Activated B cell treated with CpG ODN at 0.5 μM for 24 hours (primary cell): ENCODE measurements at places on chromosomes 1 and 21. TPM values are rescaled to one million over a fixed set of nuclear protein-coding genes. Genes with fewer than 3 reads are reported as not detected.

GRCh38 chr1:85479491-85479890 is 14.5 kb upstream of the DDAH1 start:
- DNase-seq, result no peak

DNA sequence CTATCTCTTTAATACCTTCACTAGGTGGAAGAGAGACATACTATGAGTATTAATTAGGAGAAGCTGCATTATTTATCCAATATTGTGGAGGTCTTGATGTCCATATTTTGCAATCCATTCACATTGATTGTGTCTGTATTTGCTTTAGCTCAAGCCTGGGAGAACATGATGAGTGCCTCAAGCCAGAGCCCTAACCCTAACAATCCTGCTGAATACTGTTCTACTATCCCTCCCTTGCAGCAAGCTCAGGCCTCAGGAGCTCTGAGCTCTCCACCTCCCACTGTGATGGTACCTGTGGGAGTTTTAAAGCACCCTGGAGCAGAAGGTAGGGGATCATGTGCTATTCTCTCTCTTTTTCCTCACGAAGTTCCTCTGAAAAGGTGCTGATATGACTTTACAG is 99.5 kb downstream of the CC2D1B start:
- DNase-seq, result no peak

GRCh38 chr1:10967090-10967489 is 45.4 kb upstream of the TARDBP start:
- DNase-seq, result no peak

DNA sequence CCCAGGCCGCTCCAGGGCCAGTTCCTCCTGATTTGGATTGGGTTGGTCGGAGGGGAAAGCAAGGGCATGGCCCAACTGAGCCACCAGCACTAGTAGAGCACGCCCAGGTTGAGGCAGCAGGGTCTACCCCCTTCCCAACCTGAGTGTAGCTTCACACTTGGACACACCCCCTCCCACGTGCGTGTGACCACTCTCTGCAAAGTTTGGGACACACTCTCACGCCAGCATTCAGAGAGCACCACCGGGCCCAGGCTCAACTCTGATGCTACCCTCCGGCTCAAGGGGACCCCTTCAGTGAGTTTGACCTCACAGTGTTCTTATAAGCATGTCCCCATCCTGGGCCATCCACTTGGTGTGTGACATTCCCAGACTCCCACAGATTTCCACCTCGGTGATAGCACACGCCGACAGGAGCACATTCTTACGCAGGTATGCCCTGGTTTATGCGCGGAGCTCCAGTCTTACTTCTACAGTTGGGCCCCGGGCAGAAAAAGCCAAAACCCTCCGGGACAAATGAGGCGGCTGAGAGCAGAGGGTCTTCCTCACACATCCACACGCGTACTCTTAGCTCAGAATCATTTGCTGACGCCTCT is 3.0 kb upstream of the DMRTA2 start:
- no peak for DNase-seq

DNA sequence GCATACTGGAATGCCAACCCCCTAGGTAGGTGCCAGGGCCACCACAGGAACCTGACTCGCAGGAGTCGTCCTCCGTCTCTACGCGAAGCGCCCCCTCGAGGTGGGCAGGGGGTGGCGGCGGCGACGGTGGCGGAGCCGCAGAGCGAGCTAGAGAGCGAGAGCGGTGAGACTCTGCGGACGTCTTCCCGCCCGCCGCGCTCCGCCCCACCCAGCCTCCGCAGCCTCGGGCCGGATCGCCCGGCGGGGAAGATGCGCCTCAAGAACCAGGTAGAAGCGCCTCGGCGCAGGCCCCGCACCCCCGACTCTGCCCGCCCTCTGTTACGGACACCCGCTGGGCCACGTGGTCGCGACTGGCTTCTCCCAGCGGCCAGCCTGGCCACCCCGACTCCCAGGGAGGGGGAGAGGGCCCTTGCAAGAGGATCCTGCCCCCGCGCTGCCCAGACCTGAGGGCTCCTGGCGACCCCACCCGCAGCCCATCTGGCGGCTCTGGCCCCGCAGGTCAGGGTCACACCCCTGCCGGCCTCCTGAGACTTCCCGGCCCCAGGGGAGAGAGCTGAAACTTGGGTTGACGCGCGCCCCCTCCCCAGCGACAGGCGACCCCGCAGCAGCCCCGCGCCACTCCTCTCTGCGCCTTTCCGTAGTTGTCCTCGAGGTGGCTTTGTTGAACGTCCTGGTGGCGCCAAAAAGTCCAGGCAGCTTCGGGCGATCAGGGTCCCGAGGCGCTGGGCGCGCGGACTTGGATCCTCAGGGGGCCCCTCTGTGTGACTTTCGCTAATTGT is 24.4 kb upstream of the AGBL4 start:
- no peak for DNase-seq

DNA sequence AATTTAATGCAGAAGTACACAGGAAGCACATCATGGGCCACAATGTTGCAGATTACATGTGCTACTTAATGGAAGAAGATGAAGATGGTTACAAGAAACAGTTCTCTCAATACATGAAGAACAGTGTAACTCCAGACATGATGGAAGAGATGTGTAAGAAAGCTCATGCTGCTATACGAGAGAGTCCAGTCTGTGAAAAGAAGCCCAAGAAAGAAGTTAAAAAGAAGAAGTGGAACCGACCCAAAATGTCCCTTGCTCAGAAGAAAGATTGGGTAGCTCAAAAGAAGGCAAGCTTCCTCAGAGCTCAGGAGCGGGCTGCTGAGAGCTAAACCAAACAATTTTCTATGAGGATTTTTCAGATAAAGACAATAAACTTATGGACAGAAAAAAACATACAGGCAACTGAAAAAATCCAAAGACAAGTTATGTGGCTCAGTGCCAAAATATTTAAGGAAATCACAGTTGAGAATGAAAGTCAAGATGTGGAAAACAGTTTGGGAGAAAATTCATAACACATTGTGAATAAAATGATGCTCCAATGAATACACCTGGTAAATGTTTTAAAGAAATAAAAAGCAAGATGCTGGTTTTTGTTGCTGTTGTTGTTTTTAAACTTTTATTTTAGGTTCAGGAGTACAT is 2.8 kb upstream of the ZNF644 start:
- no peak for DNase-seq

- no peak for DNase-seq
These were observed 98.5 kb downstream of the DISC1 start for GRCh38 chr1:231724876-231725647.

DNA sequence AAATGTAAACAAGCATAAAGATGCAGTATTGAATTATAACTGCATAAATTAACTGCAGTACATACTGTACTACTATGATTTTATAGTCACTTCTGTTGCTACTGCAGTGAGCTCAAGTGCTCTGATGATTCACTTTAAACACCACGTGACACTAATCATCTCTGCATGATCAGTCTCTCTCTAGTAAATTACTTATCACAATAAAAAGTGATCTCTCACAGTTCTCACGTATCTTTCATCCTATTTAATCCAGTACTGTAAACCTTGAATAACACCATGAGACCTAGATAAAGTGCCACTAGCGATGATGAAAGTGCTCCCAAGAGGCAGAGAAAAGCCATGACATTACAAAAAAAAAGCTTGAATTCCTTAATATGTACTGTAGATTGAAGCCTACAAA is 1242.0 kb downstream of the AMY1C start:
- DNase-seq, result no peak

GRCh38 chr21:15560383-15561056 is 169.3 kb upstream of the USP25 start:
- no peak for DNase-seq

DNA sequence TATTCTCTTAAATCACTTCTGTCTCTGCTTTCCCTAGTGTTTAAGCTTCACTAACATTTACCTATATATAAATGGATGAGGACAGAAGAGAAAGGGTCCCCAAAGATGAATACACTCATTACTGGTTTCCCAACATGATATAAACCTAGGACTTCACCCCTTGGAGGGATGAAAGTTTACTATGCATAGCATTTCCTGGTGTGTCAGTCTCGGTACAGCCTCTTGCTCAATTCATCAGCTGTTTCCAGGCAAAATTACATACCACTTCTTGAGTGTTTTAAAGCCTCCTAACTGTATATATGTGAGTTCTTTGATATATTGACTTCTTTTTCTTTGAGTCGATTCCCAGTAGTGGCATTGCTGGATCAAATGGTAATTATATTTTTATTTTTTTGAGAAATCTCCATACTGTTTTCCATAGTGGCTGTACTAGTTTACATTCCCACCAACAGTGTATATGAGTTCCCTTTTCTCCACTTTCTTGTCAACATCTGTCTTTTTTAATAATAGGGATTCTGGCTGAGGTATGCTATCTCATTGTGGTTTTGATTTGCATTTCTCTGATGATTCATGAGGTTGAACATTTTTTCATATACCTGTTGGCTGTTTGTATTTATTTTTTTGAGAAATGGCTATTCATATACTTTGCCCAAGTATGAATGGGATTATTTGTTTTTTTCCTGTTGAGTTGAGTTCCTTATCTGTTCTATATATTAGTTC is 259.3 kb upstream of the CACYBP start:
- DNase-seq, result no peak

GRCh38 chr1:224116131-224116530 is 2.2 kb downstream of the FBXO28 start:
- DNase-seq, result no peak

- no peak for DNase-seq
These were observed 39.7 kb downstream of the LACTBL1 start for GRCh38 chr1:22932803-22933470.

DNA sequence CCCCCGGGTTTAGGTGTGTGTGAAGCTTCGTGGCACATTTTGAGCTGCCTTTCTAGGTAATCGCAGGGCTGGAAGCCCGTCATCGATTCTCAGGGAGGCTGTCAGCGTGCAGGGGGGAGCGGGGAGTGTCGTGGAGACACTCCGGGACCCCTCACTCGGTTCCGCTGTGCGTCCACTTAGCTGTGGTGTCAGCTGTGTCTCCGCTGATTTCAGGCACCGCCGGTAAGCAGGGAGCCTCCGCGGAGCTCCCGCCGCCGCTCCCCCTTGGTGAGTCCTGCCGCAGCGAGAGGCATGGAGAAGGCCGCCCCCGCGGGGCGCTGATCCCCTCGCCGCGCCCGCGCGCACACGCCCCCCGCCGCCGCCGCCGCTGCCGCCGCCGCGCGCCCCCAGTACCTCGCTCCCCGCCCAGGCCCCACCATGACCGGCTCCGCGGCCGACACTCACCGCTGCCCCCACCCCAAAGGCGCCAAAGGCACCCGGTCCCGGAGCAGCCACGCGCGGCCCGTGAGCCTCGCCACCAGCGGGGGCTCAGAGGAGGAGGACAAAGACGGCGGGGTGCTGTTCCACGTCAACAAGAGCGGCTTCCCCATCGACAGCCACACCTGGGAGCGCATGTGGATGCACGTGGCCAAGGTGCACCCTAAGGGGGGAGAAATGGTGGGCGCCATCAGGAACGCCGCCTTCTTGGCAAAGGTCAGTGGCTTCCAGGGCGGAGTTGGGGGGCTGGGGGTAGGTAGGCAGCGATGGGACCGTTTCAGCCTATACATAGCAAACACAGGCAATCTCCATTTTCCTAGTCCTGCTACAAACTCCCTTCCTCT is 995 bp downstream of the VASH2 start:
- no peak for DNase-seq

DNA sequence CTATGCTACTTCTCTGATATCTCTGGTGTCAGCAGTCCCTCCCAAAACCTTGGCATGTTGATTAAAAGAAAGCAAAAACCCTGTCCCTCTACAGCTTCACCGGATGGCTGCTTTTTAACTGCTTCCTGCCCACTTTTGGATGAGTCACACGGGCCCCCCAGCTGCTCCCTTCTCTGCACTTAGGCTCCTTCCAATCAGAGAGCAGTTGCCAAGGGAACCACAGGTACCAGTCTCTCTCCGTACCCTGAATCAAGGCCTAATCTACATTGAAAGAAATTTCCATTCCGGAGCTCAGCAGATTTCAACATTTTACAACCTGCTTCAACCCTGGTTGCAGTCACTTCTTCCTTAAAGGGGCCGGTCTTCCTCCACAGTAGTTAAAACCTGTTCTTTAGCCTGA is 70.6 kb upstream of the GJB5 start:
- DNase-seq, result no peak

DNA sequence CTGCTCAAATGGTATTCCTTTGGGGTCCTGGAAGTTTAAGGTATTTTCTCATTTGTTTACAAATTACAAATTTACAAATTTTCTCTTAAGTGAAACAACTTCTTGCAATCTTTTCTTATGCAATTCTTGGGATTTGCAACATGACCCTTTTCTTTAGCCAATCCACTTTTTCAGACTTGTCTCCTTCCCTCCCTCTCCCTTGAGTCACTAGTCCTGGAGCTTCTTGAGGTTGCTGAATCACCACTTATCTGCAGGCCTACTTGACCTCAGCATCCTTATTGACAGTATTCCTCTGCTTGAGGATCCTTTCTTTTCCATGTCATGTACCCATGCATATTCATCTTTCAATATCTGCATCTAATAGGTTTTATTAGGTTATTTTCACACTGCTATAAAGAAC is 302.8 kb upstream of the ADAMTS5 start:
- DNase-seq, result no peak

GRCh38 chr1:87334351-87335174 is 5.9 kb downstream of the LMO4 start:
- DNase-seq, result no peak

- no peak for DNase-seq
These were observed 21.1 kb upstream of the TAS1R2 start for GRCh38 chr1:18880585-18880984.

DNA sequence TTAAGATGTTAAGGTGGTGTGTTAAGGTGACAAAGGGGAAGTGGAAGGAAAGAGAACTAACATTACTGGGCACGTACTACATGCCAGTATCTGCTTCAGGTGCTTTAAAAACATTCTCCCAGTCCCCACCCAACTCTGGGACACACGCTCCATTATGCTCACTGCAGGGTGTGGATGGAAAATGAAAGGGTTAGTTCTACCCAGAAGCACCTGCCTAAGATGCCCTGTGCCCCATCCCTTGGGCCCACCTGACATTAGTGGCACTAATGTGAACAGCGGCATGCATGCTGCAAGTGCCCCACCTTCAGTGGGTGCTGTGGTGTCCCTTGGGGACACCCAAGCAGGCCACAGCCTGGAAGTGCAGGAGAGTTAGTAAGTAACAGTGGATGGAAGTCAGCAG is 82.9 kb upstream of the CXADR start:
- no peak for DNase-seq

GRCh38 chr1:50417946-50418599 is 5.2 kb downstream of the DMRTA2 start:
- no peak for DNase-seq

- no peak for DNase-seq
These were observed 6.1 kb downstream of the WNT2B start for GRCh38 chr1:112514901-112515300.

- DNase-seq, result peak; percentile 21
These were observed 14.1 kb downstream of the EPS15 start for GRCh38 chr1:51504806-51505525.

The PPCS gene
- total RNA-seq, result 63.1 and 65.3 TPM in 2 replicates

The CD84 gene
- total RNA-seq, result 57.5 and 65.5 TPM in 2 replicates

The KLHL20 gene
- total RNA-seq, result 19.6 and 26.1 TPM in 2 replicates

The C1orf232 gene
- total RNA-seq, result not detected in 2 replicates

The DNASE2B gene
- not detected in 2 replicates for total RNA-seq

The FBLIM1 gene
- total RNA-seq, result 0.15 TPM in 1 of 2 replicates, not detected in the other

The KRTAP11-1 gene
- not detected in 2 replicates for total RNA-seq

The LCE3E gene
- not detected in 2 replicates for total RNA-seq

The FCRL2 gene
- 48.0 and 51.6 TPM in 2 replicates for total RNA-seq

The FBXO44 gene
- 27.2 and 29.9 TPM in 2 replicates for total RNA-seq

The TNFSF18 gene
- not detected in 2 replicates for total RNA-seq

The HHIPL2 gene
- 0.86 and 1.5 TPM in 2 replicates for total RNA-seq

The ARHGAP30 gene
- total RNA-seq, result 154 and 158 TPM in 2 replicates

The FCAMR gene
- total RNA-seq, result not detected in 2 replicates

The ATP1A2 gene
- total RNA-seq, result not detected in 2 replicates

The LIN28A gene
- total RNA-seq, result not detected in 2 replicates

The TFF3 gene
- not detected in 2 replicates for total RNA-seq
